ENCODE measurements at places on chromosomes 5 and 9. TPM values are rescaled to one million over a fixed set of nuclear protein-coding genes. Genes with fewer than 3 reads are reported as not detected.

Gene FOXD4L6
- not detected for total RNA-seq

Gene WNT8A
- total RNA-seq, result not detected

Gene SOHLH1
- not detected for total RNA-seq

Gene IL7R
- 102 TPM for total RNA-seq

Gene PAEP
- total RNA-seq, result not detected

Gene FAM153A
- 58.1 TPM for total RNA-seq

Gene IL9
- total RNA-seq, result 2.6 TPM

Gene SLC23A1
- total RNA-seq, result 1.9 TPM

Gene NUTM2F
- not detected for total RNA-seq

Gene SLC36A3
- total RNA-seq, result not detected

Gene HEMGN
- total RNA-seq, result 1.1 TPM

Gene TXNDC8
- not detected for total RNA-seq

Gene ZNF366
- total RNA-seq, result not detected

Gene UBLCP1
- 40.2 TPM for total RNA-seq

GRCh38 chr5:120817044-120817985, 353.2 kb downstream of the PRR16 start:
- H3K27me3 ChIP-seq, result no peaks in the 10 kb centered on the region
- H3K27ac ChIP-seq, result no peak overlapping the region
- H3K36me3 ChIP-seq, result peaks cover 4% of the 10 kb centered on the region
- no peak for DNase-seq
- H3K4me3 ChIP-seq, result no peak overlapping the region

DNA sequence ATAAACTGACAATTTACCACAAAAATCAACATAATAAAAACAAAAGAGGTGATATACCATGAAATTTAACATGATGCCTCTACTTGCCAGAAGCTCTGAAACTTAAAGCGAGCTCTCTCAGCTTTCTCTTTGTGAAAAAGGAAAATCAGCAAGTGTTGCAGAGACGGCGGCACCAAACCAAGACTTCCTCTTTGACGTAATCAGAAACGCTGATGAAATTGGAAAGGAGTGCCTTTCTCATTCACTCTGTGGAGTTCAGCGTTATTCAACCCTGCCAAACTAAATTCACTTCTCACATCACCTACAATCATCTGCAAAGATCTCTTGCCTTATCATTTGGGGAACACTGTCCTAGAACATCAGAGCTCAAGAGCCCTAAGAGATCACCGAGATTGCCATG, 32.2 kb downstream of the ANXA6 start:
- H3K4me3 ChIP-seq, result peak overlapping the region; percentile 44
- H3K4me1 ChIP-seq, result peaks cover 62% of the 10 kb centered on the region
- DNase-seq, result peak; percentile 29
- no peaks in the 10 kb centered on the region for H3K27me3 ChIP-seq
- H3K36me3 ChIP-seq, result peaks cover 35% of the 10 kb centered on the region

- H3K27ac ChIP-seq, result peak overlapping the region; percentile 29
- H3K36me3 ChIP-seq, result no peaks in the 10 kb centered on the region
Measured at GRCh38 chr5:122153230-122153629, 23.9 kb downstream of the ZNF474 start.

- H3K27ac ChIP-seq, result no peak overlapping the region
- no peak overlapping the region for H3K4me3 ChIP-seq
- no peaks in the 10 kb centered on the region for H3K27me3 ChIP-seq
- H3K36me3 ChIP-seq, result no peaks in the 10 kb centered on the region
Measured at GRCh38 chr5:112024769-112025168, 267.8 kb upstream of the NREP start.

DNA sequence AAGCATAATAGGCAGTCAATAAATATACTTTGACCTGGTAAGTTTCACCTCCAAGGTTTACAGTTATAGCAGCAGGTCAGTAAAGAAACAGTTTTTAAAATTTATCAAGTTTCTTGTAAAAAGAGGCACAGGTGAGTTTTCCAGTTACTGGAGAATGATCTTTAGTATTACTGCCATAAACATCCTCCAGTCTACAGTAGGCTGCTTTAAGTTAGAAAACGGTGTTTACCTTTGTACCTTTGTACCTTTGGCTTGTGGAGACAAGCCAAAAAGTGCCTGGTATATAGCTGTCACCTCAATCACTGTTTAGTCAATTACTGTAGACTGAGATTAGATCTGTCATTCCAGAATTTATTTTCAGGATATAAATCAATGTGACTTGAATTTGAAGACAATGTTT, 42.7 kb upstream of the SRFBP1 start:
- no peaks in the 10 kb centered on the region for H3K36me3 ChIP-seq
- DNase-seq, result no peak
- no peak overlapping the region for H3K27ac ChIP-seq

DNA sequence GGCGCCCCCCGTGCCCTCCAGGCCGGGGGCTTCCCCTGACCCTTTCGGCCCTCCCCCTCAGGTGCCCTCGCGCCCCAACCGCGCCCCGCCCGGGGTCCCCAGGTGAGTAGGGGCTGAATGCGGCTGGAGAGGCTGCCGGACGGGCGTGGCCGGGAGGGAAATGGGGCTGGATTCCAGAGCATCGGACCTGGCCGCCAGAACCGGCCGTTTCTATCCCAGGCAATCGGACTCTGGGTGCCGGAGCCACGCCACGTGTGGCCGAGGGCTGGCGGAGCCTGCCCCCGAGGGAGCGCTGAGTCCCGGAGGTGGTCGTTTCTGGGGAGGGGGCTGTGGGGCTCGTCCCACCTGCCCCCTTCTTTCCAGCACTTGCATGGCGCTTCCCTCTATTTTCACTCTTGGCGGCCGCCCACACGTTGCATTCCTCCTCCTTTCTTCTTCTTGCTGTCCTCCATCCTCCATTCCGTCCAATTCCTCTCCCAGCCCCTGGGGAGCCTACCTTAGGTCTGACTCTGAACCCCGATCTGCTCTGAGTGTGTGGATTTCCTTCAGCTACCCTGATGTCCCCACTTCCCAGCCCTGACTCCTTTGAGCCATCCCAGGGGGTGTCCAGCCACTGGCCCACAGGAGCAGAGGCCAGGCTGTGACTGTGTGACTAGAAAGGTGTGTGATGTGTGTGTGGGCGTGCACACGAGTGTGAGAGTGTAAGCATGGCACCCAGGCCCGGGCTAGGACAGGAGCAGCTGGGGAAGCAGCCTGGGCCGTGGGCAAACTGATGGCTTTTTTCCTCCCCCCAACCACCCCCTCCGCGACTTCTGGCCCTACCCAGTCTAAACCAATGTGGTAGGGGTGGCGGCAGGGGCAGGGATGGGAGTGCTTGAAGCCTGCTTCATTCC, 24.7 kb downstream of the GOLGA2 start:
- H3K27ac ChIP-seq, result no peak overlapping the region
- peak overlapping the region; percentile 93 for H3K4me3 ChIP-seq
- no peak for DNase-seq
- peaks cover 14% of the 10 kb centered on the region for H3K27me3 ChIP-seq

GRCh38 chr9:70352356-70352755, 62.1 kb downstream of the KLF9 start:
- no peak for DNase-seq
- no peak overlapping the region for H3K27ac ChIP-seq
- no peak overlapping the region for H3K4me3 ChIP-seq
- H3K36me3 ChIP-seq, result peaks cover 4% of the 10 kb centered on the region

GRCh38 chr5:63089147-63089546, 510.5 kb downstream of the LRRC70 start:
- no peak for DNase-seq
- H3K4me1 ChIP-seq, result no peaks in the 10 kb centered on the region
- H3K27me3 ChIP-seq, result no peaks in the 10 kb centered on the region

DNA sequence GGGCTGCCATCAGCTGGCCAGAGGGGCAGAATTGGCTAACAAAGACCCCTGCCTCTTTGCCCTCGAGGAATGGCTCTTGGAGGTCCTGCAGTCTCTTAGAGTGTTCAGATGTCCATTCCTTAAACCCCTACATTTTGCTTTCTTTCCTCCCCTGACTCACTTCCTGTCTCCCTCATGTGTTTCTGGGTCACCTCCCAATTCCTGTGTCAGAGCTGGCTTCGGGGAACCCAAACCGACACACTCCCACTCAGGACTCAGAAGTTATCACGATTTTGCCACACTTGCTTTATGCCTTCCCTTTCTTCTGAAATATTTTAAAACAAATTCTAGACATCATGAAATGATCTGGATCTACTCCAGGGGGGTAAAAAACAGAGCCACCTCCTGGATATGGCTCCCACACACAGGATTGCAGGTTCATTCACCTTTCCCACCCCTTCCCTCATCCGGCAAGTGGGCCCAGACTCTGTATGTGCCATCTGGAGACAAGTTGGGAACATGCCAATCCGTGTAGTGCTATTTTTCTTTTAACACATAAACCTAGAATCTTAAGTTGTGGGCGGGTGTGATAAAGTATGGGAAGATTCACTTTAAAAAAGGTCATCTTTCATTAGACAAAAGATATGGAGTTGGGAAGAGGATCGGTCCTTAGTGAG, 145.7 kb downstream of the NXNL2 start:
- H3K36me3 ChIP-seq, result no peaks in the 10 kb centered on the region
- no peak for DNase-seq

GRCh38 chr5:62460578-62460983, 48.0 kb downstream of the IPO11 start:
- H3K4me1 ChIP-seq, result peaks cover 2% of the 10 kb centered on the region
- no peak overlapping the region for H3K4me3 ChIP-seq
- no peaks in the 10 kb centered on the region for H3K27me3 ChIP-seq
- no peak for DNase-seq
- H3K36me3 ChIP-seq, result no peaks in the 10 kb centered on the region

- H3K36me3 ChIP-seq, result no peaks in the 10 kb centered on the region
- peaks cover 39% of the 10 kb centered on the region for H3K27me3 ChIP-seq
- no peak overlapping the region for H3K27ac ChIP-seq
Measured at GRCh38 chr5:77828445-77828844, 52.3 kb upstream of the TBCA start.

- peaks cover 2% of the 10 kb centered on the region for H3K36me3 ChIP-seq
- no peak overlapping the region for H3K27ac ChIP-seq
- no peaks in the 10 kb centered on the region for H3K27me3 ChIP-seq
- H3K4me1 ChIP-seq, result peaks cover 2% of the 10 kb centered on the region
- no peak overlapping the region for H3K4me3 ChIP-seq
- DNase-seq, result no peak
Measured at GRCh38 chr5:6760686-6761085, 47.5 kb downstream of the TENT4A start.

GRCh38 chr5:91182763-91183162, 200.4 kb downstream of the ARRDC3 start:
- no peak overlapping the region for H3K27ac ChIP-seq
- no peak overlapping the region for H3K4me3 ChIP-seq
- H3K27me3 ChIP-seq, result peaks cover 32% of the 10 kb centered on the region
- no peaks in the 10 kb centered on the region for H3K36me3 ChIP-seq
- DNase-seq, result no peak

DNA sequence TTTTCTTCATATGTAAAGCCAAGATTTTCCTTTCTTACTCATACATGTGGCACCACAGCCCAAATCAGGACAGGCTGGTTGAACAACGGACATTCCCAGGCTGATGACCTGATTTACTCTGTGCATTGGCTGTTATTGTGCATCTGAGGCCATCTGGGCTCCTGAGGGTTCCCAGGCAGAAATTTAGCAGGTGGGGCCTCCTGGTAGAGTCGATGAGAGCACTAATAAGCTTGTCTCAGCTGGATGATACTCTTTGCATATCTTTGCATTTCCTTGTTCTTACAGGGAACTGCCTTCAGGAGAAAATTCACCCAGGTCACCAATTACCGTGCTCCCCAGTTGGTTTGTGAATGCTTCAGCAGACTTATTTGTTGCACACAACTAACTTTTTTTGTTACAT, 605.1 kb downstream of the ELAVL2 start:
- H3K27me3 ChIP-seq, result no peaks in the 10 kb centered on the region
- H3K4me1 ChIP-seq, result no peaks in the 10 kb centered on the region
- H3K36me3 ChIP-seq, result peaks cover 4% of the 10 kb centered on the region

GRCh38 chr5:107118184-107119019, 552.3 kb downstream of the EFNA5 start:
- H3K36me3 ChIP-seq, result no peaks in the 10 kb centered on the region
- no peak for DNase-seq
- H3K27me3 ChIP-seq, result no peaks in the 10 kb centered on the region
- H3K27ac ChIP-seq, result no peak overlapping the region

DNA sequence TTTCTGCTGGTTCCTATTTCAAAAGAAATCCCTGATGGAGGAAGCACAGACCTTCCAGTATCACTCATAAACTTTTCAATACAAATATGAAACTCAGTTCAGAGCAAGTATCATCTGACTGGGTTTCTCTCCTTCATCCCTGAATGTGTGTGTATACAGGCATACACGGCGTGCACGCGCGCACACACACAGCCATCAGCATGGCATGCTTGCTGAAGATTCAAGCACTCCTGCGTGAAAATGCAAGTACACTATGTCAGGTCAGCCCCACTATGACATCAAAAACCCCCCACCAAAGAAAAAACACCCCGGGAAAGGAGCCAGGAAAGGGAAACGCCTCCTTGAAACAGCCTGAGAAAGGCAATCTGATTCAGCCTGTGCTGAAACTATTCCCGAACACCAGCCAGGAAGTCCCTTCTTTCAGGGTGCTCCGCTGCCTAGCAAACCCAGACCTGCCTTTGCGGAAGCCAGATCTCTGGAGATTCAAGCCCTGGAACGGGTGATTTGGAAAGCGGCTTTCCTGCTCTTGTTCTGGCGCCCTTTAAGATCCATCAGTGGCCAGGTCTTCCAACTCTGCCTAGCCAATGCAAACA, 831 bp downstream of the KLHL3 start:
- peaks cover 39% of the 10 kb centered on the region for H3K4me1 ChIP-seq
- DNase-seq, result peak; percentile 10
- H3K27me3 ChIP-seq, result no peaks in the 10 kb centered on the region
- no peak overlapping the region for H3K4me3 ChIP-seq
- H3K27ac ChIP-seq, result no peak overlapping the region
- H3K36me3 ChIP-seq, result peaks cover 4% of the 10 kb centered on the region

Data from activated T-cell treated with anti-CD3 and anti-CD28 coated beads, Interleukin-2, amount 50 U/mL, for 72 hours (primary cell).